Lung microvascular endothelial cell (primary cell): ENCODE measurements at places on chromosomes 13 and 19. TPM values are rescaled to one million over a fixed set of nuclear protein-coding genes. Genes with fewer than 3 reads are reported as not detected.

DNA sequence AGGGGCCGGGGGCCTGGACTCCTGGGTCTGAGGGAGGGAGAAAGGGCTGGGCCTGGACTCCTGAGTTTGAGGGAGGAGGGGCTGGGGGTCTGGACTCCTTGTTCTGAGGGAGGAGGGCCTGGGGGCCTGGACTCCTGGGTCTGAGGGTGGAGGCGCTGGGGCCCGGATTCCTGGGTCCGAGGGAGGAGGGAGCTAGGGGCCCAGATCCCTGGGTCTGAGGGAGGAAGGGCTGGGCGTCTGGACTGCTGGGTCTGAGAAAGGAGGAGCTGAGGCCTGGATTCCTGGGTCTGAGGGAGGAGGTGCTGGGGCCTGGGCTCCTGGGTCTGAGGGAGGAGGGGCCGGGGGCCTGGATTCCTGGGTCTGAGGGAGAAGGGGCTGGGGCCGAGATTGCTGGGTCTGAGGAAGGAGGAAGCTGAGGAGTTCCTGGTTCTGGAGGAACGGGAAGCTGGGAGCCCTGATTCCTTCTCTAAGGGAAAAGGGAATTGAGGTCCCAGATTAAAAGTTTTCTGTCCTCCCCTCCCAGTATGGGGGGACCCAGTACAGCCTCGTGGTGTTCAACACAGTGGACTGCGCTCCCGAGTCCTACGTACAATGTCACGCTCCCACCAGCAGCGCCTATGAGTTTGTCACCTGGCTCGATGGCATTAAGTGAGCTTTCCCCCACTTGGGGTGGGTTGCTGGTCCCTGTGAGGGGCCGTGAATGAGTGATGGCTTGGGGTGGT is 721 bp downstream of the MED25 start:
- DNase-seq, result peak; percentile 18

DNA sequence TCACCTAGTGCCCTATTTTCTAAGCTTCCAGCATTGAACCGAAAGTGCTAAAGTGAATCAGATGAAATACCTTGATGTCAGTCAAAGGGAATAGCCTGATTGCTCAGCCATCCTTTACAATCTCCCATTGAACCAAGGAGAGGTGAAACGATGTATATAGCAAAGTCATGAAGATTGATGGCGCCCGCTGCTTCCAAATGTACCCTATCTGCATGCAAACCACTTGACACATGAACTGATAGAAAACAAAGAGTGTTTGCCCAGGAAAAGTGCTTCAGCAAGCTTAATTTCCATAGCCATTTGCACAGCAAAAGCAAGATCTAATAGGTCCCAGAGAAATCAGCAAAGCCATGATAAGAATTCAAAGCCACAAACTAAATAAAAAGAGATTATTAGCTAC is 624.9 kb upstream of the PCDH9 start:
- no peak for DNase-seq

- no peak for DNase-seq
These were observed 2.7 kb downstream of the PLEKHF1 start for GRCh38 chr19:29667901-29668341.

The LCP1 gene
- under 0.01 TPM in 1 of 2 replicates, not detected in the other for total RNA-seq

DNA sequence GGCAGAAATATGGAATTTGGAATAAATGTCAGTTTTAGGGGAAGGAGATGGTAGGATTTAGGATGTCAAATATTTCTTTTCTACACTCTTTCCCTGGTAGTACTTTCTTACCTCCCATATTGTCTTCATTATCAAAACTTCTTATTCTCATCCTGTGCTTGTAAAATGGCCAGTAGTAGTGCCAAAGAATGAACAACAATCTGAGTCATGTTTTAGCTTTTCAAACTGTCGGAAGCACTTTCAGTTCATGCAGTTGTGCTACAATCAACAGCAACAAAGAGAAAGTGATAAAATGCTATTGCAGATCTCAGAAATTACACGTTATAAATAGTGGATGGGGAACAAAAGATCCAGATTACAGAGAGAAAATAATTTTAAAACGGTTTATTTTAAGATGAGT is 193.7 kb upstream of the RXFP2 start:
- DNase-seq, result no peak

- no peak for DNase-seq
These were observed at the start of gene LGALS7 for GRCh38 chr19:38773469-38774177. TSS of gene LGALS7 (minus strand) at chr19:38773517. CDS start at chr19:38773492, 25 bp downstream.

- DNase-seq, result no peak
These were observed 9.0 kb downstream of the SLC25A15 start for GRCh38 chr13:40798380-40798779.

- DNase-seq, result no peak
These were observed 56.4 kb downstream of the CYSLTR2 start for GRCh38 chr13:48710160-48710559.

- no peak for DNase-seq
These were observed 190.7 kb upstream of the KL start for GRCh38 chr13:32825481-32825880.

The DENND1C gene
- total RNA-seq, result not detected in 2 replicates

DNA sequence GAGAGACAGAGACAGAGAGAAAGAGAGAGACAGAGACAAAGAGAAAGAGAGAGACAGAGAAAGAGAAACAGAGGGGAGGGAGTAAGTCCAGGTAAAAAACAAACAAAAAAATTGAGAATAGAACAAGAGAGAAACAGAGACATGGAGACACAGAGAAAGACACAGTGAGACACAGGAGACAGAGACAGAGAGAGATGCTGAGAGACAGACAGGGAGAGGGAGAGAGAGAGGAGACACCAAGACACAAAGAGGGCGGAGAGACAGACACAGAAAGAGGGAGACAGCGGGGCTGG is 5.8 kb upstream of the PROZ start:
- no peak for DNase-seq

DNA sequence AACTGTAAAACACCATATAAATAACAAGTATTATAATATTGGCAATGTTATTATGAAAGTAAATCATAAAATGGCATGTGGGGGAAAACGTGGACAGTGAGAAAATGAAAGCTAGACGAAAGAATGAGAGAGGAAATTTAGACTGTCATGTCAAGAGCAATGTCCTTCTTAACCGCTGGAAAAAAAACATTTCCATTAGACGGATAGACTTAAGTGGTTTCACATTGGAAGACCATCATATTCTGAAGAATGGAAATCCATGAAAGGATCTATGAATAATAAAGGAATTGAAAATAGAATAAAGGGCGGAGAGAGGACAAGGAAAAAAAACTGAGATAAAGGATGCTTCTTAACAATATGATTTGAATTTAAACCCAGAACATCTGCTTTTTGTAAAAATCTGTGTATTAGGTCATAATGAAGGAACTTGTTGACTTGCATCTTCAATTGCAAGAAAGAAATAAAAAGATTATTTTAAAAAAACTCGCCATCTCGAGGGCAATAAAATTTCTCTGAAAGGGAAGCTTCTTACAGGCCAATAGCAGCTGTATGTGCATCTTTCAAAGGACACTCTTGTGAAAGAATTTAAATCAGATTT is 90.6 kb downstream of the SPRY2 start:
- no peak for DNase-seq

The ELANE gene
- total RNA-seq, result not detected in 2 replicates

The NANOS3 gene
- 0.40 TPM in 1 of 2 replicates, not detected in the other for total RNA-seq

The YJU2 gene
- 12.4 and 17.9 TPM in 2 replicates for total RNA-seq

The MEIS3 gene
- total RNA-seq, result 0.20 and 0.22 TPM in 2 replicates
